Stimulated activated CD8-positive, alpha-beta memory T cell treated with anti-CD3 and anti-CD28 coated beads, Interleukin-7, amount 100 ng/mL, for 48 hours (primary cell): ENCODE measurements at places on chromosomes 13 and 19.
A peak's percentile ranks its signal among the peaks of the same experiment; 100 is the strongest.

GRCh38 chr13:112193463-112194166, 126.7 kb downstream of the SOX1 start:
- DNase-seq = no peak

DNA sequence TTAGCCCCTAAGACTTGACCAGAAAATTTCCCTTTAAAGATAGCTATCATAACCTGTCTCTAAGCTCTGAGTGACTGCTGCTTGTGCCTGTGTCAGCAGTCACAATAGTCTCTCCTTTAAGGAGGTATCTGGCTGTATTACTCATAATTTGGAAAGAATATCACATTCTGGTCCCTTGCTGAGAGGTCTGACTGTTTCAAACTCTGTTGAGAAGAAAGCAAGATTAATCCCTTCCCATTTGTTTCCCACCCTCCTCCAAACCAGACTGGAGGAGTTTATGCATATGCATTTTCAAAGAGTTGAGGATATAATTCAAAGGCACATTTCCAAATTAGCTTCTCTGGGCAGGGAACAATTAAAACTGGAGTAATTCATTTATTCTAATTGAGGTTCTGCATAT, 2.3 kb downstream of the HTR2A start:
- DNase-seq = no peak

DNA sequence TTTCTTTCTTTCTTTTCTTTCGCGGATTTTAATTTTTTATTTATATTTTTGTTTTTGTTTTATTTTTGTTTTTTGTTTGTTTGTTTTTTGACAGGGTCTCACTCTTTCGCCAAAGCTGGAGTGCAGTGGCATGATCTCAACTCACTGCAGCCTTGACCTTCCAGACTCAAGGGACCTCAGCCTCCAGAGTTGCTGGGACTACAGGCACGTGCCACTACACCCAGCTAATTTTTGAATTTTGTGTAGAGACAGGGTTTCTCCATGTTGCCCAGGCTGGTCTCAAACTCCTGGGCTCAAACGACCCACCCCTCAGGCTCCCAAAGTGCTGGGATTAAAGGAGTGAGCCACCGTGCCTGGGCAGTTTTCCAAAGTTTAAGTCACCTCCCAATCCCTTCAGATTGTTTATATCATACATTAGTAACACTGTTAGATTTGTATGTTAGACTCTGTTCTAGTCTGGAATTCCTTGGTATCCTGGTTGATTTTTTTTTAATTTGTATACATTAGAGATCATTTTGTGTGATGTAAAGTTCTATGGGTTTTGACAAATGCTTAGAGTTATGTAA, 597.3 kb downstream of the DCT start:
- no peak for DNase-seq

DNA sequence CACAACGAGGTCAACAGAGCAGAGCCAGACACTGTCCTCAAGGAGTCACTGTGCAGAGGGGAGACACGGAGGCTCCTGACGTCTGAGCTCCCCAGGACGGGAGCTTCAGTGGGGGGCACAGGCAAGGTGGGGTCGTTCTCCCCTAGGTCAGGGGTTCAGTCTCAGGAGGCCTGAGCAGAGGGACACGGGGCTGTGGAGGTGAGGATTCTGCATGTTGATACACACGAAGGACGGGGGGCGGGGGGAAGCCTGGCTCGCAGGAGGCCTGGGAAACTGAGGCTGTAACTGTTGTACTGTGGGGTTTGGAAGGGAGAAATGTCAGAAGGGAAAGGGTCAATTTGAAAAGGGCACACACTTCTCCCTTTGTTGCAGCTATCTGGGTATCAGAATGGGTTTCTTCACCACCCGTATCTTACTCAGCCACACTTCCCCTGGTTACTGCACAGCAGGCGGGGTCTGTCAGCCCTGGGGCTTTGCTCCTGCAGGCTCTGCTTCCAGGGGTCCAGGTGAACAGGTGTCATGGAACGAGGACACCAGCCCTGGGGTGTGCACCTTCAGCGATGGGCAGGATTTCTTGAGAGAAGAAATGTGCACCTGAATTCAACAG, 748 bp upstream of the SIGLEC8 start:
- no peak for DNase-seq

GRCh38 chr13:47592256-47592655, 408.8 kb downstream of the SUCLA2 start:
- DNase-seq = no peak

- no peak for DNase-seq
These were observed 993.9 kb downstream of the EFNB2 start for GRCh38 chr13:105541565-105541964.

GRCh38 chr19:23718802-23719201, 31.8 kb upstream of the ZNF675 start:
- DNase-seq = no peak

- DNase-seq = no peak
These were observed 13.8 kb upstream of the MEIS3 start for GRCh38 chr19:47433121-47433520.

- DNase-seq = peak; percentile 35
These were observed 10.0 kb downstream of the CAMSAP3 start for GRCh38 chr19:7605490-7606222.

GRCh38 chr19:3981736-3982681, 3.3 kb downstream of the EEF2 start:
- DNase-seq = no peak

- no peak for DNase-seq
These were observed 98.4 kb downstream of the ENOX1 start for GRCh38 chr13:43688227-43688907.

DNA sequence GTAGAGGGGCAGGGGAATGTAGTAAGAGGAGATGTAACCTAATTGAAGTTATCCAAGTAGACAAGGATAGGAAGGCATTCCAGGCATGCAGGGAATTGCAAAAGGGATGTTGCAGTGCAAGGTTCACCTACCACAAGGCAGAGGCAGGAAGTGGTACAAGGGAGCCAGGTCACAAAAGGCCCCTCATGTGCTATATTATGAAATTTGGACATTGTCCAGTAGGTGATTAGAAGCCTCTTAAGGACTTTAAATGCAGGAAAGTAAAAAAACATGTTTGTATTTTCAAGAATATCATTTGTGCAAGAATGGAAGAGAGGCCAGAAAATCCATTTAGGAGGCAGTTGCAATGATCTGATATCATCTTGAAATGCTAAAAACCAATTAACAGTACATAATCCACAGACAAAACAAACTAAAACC, 111.4 kb downstream of the FRY start:
- DNase-seq = no peak

DNA sequence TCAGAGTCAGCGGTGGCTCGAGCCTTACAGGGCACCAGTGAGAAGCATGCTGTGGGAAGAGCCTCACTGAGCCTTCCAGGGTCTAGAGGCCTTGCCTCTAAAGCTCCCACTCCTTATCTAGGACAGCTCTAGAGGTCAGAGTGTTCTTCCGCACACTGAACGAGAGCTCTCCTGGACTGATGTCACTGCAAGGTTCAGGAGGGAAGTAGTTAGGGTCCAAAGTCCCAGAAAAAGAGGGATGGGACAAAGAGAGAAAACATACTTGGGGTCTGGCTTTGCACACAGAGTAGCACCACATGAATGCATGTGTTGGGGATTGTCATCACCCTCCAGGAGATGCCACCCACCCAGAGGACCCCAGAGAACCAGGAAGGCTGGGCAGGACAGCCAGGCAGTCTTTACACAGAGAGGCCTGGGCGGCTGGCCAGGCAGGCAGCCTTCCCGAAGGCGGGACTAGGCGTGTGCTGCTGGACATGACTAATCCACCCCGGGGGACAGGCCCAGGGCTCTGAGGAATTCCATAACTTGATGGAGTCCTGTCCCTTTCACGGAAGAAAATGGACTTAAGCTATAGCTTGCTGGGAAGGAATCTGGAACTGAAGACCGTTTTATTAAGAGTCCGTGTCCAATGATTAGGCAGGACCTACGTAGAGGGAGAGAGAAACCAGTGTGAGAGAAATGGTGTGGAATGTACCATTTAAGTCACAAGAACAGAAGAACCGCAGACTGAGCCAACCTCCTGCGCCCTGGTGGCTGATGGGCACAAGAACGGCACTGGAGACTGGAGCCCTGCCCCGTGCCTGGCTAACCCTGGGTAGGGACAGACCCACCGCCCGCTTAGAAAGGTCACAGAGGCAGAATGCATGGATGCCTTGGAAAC, 16.6 kb upstream of the EPHX3 start:
- no peak for DNase-seq

GRCh38 chr19:52665529-52665928, 27.4 kb upstream of the ZNF83 start:
- DNase-seq = no peak

DNA sequence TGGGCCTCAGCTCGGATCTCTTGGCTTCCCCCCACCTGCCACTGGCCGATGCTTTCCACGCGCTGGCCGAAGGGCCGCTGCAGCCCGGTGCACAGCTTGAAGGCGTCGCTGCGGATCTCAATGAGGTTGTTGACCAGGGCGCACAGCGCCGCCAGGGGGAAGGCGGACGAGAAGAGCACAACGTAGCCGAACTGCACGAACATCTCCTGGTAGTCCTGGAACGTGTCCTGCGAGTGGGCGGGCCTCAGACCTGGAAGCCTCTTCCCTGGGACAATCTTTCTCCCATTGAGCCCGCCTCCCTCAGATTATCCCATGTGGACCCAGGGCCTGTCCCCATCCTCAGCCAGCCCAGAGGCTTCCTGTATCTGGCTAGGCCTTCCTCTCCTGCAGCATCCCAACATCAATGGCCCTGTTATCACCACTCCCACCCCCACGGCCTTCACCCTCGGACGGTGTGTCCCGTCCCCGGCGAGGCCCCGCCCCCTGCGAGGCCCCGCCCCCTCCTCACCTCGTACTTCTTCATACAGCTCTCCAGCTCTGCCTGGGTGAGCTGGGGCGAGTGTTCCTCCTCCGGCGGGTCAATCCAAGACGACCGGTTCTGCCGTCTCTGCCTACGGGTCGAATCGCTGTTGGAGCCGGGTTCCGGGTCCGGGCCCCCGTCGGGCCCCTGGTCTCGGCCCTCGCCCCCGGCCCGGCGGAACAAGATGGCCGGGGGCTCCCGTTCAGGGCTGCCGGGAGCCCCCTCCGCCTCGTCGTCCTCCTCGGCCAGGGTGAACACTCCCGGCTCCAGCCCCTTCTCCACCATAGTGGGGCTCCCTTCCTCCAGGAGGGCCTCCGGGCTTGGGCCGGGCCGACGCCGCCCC, 6.8 kb downstream of the ANO8 start:
- no peak for DNase-seq

DNA sequence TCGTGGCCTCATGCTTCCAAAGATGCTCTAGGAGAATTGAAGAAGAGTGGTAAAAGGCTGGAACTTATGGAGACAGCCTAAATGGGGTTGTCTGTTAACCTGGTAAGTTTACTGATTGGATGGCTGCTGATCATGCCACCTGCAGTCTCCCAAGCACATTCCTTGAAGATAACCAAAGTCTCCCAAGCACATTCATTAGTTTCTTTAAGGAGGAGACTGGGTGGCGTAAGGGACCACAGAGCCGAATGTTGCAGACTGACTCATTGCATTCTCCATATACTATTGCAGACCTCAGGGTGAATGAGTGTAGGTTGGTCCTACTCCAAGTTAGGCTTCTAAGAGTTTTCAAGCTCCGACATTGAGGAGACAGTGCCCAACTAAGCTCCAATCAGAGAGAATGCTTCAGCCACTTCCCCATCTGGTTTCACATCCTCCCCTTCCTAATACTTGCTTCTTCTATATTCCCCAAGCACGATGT, at the start of gene IGFL3:
IGFL3 (minus strand) TSS at position 51 of the 478 bp plus-strand sequence; CDS start at position 12, 39 bp downstream.
- DNase-seq = no peak
